ENCODE measurements at places on chromosomes 1 and 21.
A peak's percentile ranks its signal among the peaks of the same experiment; 100 is the strongest.

DNA sequence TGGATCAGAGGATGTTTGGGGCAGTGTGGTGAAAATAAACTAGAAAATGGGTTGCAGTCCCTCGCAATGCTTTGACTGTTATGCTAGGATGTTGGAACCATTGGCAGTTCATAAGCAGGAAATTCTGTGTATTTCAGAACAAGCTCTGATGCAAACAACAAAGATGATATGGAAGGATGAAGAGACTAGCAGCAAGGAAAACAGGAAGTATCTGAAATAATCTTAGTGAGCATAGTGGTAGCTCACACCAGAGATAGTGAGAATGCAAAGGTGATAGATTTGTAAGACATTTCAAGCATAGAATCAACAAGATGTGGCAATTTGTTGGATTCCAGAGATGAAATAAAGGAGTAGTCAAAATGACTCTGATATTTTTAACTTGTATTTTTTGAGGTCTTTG, 11.1 kb upstream of the RCC1 start:
- DNase-seq: no peak

- DNase-seq: no peak
Measured at GRCh38 chr1:221620437-221621384, 121.2 kb downstream of the DUSP10 start.

GRCh38 chr1:108063703-108064102, 98.7 kb upstream of the VAV3 start:
- DNase-seq: no peak

GRCh38 chr1:210650403-210650802, 321.7 kb downstream of the HHAT start:
- DNase-seq: no peak

GRCh38 chr1:245488346-245489129, 333.8 kb downstream of the KIF26B start:
- DNase-seq: no peak

DNA sequence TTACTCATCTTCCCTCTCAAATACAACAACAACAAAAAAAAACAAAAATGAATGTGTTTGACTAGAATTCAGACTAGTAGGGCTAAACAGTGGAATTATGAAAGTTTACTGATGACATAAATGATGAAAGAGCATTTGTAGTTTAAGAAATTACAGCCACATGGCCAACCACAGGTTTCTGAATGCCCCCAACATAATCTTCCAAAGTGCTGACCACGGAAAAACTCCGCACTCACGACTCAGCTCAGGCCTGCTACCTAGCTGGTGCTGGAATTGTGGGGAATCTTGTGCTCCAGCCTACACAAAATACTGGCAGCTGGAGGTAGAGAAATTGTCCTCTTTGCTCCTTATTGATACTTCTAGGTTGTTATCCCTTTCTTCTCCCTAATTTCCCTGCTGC, 23.6 kb upstream of the TBX15 start:
- DNase-seq: no peak

DNA sequence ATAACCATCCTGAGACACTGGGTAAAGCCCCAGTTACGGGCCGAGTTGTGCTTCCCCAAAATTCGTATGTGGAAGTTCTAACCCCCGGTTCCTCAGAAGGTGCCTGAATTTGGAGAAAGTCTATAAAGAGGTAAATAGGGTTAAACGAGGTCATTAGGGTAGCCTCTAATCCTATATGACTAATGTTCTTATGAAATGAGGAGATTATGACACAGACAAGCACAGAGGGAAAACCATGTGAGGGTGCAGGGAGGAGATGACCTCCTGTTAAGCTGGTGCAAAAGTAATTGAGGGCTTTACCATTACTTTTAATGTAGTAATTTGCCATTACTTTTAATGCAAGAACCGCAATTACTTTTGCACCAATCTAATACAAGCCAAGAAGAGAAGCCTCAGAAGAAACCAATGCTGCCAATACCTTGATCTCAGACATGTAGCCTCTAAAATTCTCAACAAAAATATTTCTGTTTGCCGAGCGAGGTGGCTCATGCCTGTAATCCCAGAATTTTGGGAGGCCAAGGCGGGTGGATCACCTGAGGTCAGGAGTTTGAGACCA, 260.8 kb downstream of the GPATCH2 start:
- no peak for DNase-seq

- DNase-seq: peak; percentile 90
Measured at GRCh38 chr1:36516372-36517010, 33.8 kb upstream of the CSF3R start.

DNA sequence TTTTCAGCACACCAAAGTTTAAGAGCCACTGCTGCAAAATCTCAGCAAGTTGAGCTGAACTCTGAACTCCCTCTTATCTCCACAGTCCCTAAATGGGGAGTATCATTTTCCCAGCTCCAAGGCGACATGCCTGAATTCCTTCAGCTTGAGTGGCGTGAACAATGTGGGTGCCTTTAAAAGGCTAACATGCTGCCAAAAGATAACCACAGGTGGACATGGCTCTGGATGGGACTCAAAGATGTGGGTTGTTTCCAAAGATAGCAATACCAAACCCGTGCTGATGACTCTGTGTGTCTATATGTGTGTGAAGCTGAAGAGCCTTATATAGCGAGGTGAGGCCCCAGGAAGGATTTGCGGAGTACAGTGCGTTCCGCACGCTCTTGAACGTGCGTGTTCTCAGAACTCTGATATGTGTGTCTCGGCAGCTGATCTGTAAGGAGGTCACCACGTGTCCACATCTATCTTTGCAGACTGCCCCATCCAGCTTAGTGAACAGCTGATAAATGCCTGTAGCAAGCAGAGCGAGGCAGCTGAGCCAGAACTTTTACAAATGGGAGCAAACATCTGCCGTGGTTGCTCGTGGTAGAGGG, 189.2 kb downstream of the DYRK1A start:
- DNase-seq: no peak

- no peak for DNase-seq
Measured at GRCh38 chr1:116265931-116266863, 106.8 kb upstream of the ATP1A1 start.

GRCh38 chr1:1033009-1033587, 13.2 kb downstream of the AGRN start:
- peak; percentile 91 for DNase-seq

DNA sequence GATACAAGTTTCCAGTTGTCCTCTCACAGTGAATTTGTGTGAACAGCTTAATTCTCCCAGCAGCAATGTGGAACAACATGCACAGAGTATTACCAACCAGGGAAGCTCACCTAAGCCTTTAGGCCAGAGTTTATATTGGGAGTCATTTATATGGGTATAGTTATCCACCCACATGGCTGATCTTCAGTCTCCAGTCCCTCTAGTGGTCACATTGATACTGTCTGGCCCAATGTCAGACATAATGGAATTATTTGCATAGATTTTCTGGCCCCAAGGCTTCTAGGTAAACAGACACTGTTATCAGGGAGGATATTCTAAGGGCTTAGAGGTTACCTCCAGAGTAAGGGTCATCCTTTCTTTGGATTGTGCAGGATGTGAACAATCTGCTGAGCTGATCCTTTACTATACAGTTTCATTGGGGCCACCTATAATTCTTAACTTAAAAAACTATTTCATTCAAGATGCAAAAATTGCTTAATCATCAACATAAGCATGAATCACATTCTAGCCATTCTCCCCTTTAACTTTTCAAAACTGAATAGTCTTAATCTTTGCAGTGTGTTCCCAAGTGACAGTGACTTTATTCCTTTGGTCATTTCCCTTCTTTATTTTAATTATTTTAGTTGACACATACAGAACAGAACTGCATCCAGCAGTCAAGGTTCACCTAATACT, 210.9 kb downstream of the LTN1 start:
- DNase-seq: peak; percentile 15

GRCh38 chr1:151130987-151131586, 15.3 kb downstream of the SEMA6C start:
- DNase-seq: peak; percentile 92

GRCh38 chr21:31911138-31911907, 38.5 kb downstream of the HUNK start:
- no peak for DNase-seq

DNA sequence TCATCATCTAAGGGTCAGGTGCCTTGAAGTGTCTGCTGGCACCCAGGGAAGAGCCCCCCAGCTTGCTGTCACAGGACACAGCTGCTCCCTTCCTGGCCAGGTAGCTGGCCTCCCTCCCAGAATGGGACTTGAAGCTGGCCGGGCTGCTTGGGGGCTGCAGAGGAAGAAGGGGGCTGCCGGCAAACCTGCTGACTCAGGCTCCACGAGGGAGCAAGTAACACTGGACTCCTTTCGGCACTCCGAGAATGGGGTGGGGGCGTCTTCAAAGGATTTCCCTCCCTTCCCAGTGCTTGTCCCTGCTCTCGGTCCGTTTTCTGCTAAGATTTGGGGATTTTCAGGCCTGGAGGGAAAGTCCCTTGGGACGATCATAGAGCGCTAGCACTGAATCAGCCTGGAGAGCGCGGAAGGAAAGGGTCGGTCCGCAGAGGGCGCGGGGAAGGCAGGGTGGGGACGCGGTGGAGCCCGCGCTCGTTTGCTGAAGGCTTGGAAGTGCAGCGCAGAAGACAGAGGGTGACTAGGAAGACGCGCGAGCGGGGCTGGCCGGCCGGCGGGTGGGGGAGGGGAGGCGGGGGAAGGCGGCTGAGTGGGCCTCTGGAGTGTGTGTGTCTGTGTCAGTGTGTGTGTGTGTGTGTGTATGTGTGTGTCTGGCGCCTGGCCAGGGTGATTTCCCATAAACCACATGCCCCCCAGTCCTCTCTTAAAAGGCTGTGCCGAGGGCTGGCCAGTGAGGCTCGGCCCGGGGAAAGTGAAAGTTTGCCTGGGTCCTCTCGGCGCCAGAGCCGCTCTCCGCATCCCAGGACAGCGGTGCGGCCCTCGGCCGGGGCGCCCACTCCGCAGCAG, at the start of gene CSF1:
Gene CSF1, plus strand, starts transcription at position 727 of the 840 bp plus-strand sequence. CDS start 175 bp downstream, outside the sequence.
- DNase-seq: peak; percentile 75

- DNase-seq: no peak
Measured at GRCh38 chr1:914891-915280, 8.8 kb upstream of the SAMD11 start.

DNA sequence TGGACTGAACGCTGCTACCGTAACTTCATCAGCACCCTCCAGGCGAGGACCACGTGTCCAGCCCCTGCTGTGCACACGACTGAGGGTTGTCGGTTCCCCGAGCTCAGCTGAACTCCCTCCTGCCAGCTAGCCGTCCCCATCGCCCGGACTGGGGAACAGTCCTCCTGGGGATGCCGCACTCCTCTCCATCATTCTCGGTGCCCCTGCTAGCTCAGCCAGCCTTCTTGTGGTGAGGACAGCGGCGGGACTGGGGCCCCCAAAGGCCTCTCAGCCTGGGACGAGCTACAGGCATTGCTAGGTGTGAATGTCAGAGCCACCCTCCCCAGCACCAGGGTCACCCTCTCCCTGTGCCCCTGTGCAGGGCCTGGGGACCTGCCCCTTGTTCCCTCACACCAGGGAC, 8.8 kb upstream of the TTC34 start:
- no peak for DNase-seq

GRCh38 chr1:29708796-29709703, 472.7 kb downstream of the PTPRU start:
- DNase-seq: no peak

DNA sequence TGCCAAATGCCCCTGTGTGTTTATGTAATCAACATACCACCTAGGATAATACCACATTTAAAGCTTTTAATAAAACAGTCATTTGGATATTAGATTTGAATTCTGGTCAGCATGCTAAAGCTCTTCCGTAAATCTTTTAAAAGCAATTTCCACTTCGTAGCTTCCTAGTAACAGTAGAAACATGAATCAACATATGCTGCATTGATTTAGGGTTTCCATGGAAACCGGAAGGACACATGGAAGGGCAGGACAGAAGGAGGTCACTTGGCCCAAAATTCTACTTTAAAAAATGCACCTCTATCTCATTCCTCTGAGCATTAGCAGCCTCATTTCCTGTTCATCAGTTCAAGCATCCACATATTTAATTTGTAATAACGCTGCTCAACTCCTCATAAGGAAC, 8.1 kb downstream of the RGS8 start:
- DNase-seq: no peak

GRCh38 chr1:196105901-196106300, 502.3 kb downstream of the KCNT2 start:
- DNase-seq: no peak

- no peak for DNase-seq
Measured at GRCh38 chr1:83990734-83991133, 8.2 kb downstream of the TTLL7 start.

DNA sequence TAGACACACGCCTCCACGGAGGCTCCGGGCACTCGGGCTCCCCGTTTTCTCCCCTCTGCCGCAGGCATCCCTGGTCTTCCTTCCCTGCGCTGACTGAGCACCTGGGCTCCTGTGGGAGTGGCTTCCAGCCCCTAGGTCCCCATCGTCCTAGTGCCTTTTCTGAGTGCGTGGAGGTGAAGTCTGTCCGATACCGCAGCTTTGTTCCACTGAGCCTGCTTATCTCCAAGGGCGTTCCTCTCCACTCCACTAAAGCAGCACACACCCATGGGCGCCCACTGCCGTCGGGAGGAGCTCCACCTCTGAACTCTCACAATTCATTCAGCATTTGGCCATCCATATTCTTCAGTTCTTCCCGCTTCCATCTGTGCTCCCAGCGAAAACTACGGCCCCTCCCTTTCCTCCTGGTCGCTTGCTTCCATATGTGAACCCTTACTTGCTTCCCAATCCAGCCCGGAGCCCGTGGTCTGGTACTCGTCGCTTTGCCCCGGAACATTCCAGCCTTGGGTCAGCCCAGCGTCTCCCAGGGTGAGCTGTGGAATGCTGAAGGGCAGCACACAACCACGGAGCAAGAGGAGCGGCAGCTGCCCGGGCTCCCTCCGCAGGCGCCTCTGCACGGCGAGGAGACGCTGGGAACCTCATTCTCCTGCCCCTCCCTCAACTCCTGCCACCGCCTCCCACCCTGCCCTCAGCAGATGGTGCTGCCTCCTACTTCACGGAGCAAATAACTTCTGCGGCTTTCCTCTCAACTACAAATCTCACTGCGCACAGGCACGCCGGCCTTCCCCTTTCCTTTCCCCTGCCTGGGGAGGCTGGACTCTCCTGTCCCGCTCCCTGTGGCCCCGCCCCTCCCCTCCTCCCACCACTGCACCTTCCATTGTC, 27.5 kb downstream of the ATP8B2 start:
- peak; percentile 52 for DNase-seq

- DNase-seq: no peak
Measured at GRCh38 chr1:85189120-85189519, 11.7 kb downstream of the SYDE2 start.

- DNase-seq: no peak
Measured at GRCh38 chr1:57164584-57164983, 198.8 kb upstream of the C8B start.

- no peak for DNase-seq
Measured at GRCh38 chr1:185373813-185374529, 56.9 kb upstream of the IVNS1ABP start.

- no peak for DNase-seq
Measured at GRCh38 chr1:209455661-209456358, 127.7 kb upstream of the CAMK1G start.

GRCh38 chr1:26978901-26979300, 14.6 kb upstream of the TRNP1 start:
- DNase-seq: no peak

- DNase-seq: peak; percentile 21
Measured at GRCh38 chr1:111571987-111572386, 47.6 kb upstream of the RAP1A start.

Measured in iPS-NIHi11 (cell line).